ENCODE measurements at places on chromosomes 12 and 14.

- DNase-seq: no peak
These were observed 163.6 kb upstream of the NAV3 start for GRCh38 chr12:77667101-77667500.

DNA sequence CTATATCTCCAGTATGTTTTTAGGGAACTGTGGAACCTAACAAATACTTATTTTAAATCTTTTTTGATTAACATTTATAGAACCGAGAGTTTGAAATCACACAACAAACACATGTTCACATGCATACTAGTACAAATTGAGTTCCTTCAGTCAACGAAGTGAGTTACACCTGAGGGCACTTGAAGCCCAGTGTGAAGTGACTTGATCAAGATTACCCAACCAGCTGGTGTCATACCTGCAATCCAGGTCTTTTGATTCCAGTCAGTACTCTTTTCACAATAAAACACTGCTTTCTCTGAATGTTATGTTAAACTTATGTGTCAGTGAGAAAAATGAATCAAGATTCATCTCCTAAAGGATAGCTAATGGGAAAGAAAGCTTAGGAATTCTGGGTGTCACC lies 35.2 kb downstream of the VRK1 start:
- DNase-seq: no peak

- no peak for DNase-seq
These were observed 39.8 kb downstream of the PTPRR start for GRCh38 chr12:70880744-70881143.

- no peak for DNase-seq
These were observed 209.1 kb downstream of the NUBPL start for GRCh38 chr14:31770271-31770670.

DNA sequence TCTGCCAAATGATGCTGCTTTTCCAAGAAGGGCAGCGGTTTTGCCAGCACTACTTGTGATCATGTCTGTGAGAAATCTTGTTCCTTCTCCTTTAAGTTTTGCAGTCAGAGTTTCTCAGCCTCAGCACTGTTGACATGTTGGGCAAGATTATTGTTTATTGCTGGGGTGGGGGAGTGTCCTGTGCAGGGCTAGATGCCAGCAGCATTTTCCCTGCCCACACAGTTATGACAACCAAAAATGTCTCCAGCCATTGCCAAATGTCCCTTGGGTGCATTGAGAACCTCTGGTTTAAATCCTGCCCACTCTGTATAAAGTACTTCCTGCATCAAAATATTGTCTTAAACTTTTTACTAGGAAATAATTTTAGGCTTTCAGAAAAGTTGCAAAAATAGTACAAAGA lies 20.0 kb downstream of the TMEM132C start:
- no peak for DNase-seq

DNA sequence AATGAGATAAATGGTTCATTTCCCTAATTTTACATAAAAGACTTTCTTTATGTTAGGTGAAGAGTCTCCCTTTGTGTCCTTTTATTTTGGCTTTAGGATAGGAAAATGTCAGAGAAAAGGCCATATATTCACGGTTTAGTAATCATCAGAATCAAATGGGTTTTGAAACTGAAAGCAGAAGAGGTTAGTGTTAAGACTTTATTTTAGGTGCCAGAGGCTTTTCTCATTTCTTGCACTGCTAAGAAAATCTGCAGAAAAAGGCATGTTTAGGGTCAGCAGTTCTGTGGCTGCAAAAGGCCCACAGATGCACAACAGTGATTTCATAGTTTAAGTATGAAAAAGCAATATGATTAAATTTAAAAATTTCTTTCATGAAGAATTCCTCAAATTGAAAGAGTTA lies 80.4 kb upstream of the SINHCAF start:
- DNase-seq: no peak

GRCh38 chr14:35261774-35262173 lies 30.4 kb upstream of the PSMA6 start:
- no peak for DNase-seq

- DNase-seq: no peak
These were observed 687.5 kb upstream of the FBXO33 start for GRCh38 chr14:40119765-40120164.

GRCh38 chr14:102545461-102546265 lies 36.1 kb upstream of the ANKRD9 start:
- DNase-seq: no peak

GRCh38 chr12:24416423-24417109 lies 467.1 kb upstream of the SOX5 start:
- no peak for DNase-seq

- DNase-seq: no peak
These were observed 2.7 kb downstream of the KITLG start for GRCh38 chr12:88577537-88577936.

- DNase-seq: no peak
These were observed 43.1 kb downstream of the STX2 start for GRCh38 chr12:130795906-130796305.

- DNase-seq: no peak
These were observed 21.0 kb downstream of the TMEM116 start for GRCh38 chr12:111991946-111992345.

DNA sequence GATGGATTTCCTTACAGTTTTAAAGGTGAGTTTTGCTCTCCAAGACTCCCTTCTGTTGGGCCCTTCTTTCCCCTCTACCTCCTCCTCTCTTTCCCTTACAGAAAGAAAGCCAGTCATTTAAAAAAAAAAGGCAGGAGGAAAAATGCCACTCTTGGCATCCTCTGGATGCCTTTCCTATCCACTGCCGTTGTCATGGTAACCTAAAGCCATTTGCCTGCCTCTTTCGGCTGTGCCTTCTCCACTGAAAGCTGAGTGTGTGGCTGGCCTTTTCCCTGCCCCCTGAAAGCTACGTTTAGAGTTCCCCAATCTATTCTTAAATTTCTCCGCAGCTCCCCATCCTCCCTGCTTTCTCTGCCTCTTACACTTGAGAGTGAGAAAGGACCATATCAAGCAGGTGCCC lies 67.1 kb downstream of the TUNAR start:
- DNase-seq: no peak

- DNase-seq: no peak
These were observed 7.6 kb downstream of the KRT85 start for GRCh38 chr12:52359621-52360061.

DNA sequence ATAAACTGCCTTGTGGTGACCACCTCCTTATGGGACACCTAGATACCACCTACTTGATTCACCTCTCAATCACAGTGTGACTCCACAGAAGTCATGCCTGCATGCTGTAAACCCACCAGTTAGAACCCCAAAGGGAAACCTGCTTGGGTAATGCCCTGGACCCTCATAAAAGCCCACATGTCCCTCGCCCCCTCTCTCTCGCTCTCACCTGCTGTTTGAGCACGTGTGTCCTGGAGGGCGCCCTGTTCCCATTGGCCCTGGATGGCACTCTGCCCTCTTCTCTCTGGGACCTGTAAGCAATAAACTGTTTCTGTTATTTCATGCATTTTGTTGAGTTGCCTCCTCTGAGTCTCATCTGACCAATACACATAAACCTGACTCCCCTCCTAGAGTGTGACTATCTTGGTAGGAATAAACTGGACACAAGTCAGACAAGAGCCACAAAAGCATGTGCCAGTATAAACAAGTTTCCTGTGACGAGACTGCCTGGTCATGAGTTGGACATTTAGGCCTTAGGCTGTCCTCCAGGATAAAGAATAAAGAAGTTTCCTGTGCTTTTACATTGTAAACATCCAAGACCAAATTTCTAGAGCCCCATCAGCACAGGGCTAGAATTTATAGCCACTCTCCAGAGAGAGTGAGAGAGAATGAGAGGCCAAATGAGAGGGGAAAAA lies 8.6 kb downstream of the IFI27L2 start:
- no peak for DNase-seq

GRCh38 chr12:1760566-1761382 lies 59.6 kb upstream of the LRTM2 start:
- no peak for DNase-seq

All from activated naive CD4-positive, alpha-beta T cell treated with anti-CD3 and anti-CD28 coated beads, Interleukin-2, amount 50 U/mL, for 16 hours (primary cell).